ENCODE measurements at places on chromosomes 2 and 18. TPM values are rescaled to one million over a fixed set of nuclear protein-coding genes. Genes with fewer than 3 reads are reported as not detected.

Gene CYP27C1
- total RNA-seq: 3.2 TPM

Gene DSC3
- 3.7 TPM for total RNA-seq

Gene CCDC74A
- total RNA-seq: 14.9 TPM

Gene SULT1C4
- total RNA-seq: 2.1 TPM

Gene TWIST2
- total RNA-seq: 2.6 TPM

Gene RAMP1
- total RNA-seq: 0.65 TPM

Gene SLC30A3
- total RNA-seq: 16.1 TPM

DNA sequence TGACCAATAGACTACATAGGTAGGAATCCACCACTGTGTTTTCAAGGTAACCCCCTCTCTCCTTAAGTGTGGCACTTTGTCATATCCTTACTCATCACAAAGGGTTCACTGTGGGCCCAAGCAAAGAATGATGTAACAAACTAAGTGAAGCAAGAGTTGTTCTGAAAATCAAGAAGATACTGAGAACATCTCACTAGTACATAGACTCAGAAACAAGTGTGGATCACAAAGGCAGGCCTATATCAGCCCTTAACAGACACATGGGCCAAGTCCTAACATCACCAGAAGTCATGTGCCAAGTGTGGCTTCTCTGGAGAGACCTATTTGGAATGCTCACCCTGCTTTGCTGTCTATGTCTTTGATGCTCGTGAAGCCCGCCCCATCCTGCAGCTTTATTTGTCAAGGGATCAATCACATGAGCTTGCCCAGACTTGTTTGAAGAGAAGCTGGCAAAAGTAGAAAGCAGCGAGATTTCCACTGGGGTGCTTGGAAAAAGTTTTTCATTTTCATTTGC is 131.2 kb upstream of the TTC39C start:
- no peaks in the 10 kb centered on the region for H3K27me3 ChIP-seq
- H3K4me1 ChIP-seq: peaks cover 7% of the 10 kb centered on the region
- H3K27ac ChIP-seq: no peak overlapping the region
- DNase-seq: no peak
- no peak overlapping the region for H3K4me3 ChIP-seq
- no peaks in the 10 kb centered on the region for H3K36me3 ChIP-seq

DNA sequence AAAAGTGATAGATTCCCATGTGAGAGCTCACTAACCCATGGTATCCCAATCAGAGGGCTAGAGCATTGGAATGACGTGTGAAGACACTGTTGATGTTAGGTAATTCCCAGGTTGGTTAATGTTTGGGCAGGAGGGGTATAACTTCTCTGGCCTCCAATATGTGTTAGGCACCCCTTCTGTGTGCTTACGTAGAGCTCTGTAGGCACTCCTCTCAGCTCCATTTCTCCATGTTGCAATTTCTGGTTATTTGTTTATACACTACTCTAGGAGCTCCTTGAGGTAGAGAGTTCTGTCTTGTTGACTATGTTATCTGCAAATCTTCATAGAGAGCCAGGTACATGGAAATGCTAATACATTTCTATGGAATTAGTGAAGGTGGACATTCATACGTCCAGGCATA is 153.5 kb downstream of the RPIA start:
- DNase-seq: no peak
- H3K36me3 ChIP-seq: no peaks in the 10 kb centered on the region
- no peaks in the 10 kb centered on the region for H3K4me1 ChIP-seq
- H3K4me3 ChIP-seq: no peak overlapping the region
- H3K27me3 ChIP-seq: no peaks in the 10 kb centered on the region

- 0 out of 2 replicates have a peak overlapping the region, but pooled peaks have one; percentile 3 for H3K4me3 ChIP-seq
- no peaks in the 10 kb centered on the region for H3K27me3 ChIP-seq
- peaks cover 11% of the 10 kb centered on the region for H3K4me1 ChIP-seq
- H3K27ac ChIP-seq: no peak overlapping the region
- DNase-seq: no peak
These were observed 160.6 kb downstream of the GALNT3 start for GRCh38 chr2:165633431-165633830.

GRCh38 chr2:178234648-178235047 is 40.3 kb downstream of the OSBPL6 start:
- H3K27me3 ChIP-seq: no peaks in the 10 kb centered on the region
- H3K27ac ChIP-seq: no peak overlapping the region
- H3K4me1 ChIP-seq: no peaks in the 10 kb centered on the region
- DNase-seq: no peak
- no peaks in the 10 kb centered on the region for H3K36me3 ChIP-seq

GRCh38 chr2:105470979-105471378 is 72.1 kb upstream of the FHL2 start:
- H3K36me3 ChIP-seq: no peaks in the 10 kb centered on the region
- no peak overlapping the region for H3K4me3 ChIP-seq
- no peaks in the 10 kb centered on the region for H3K4me1 ChIP-seq
- no peak for DNase-seq
- H3K27ac ChIP-seq: no peak overlapping the region

GRCh38 chr18:42564761-42565160 is 550.7 kb downstream of the RIT2 start:
- H3K27me3 ChIP-seq: no peaks in the 10 kb centered on the region
- H3K27ac ChIP-seq: no peak overlapping the region
- H3K4me1 ChIP-seq: no peaks in the 10 kb centered on the region
- DNase-seq: no peak

- no peaks in the 10 kb centered on the region for H3K27me3 ChIP-seq
- H3K27ac ChIP-seq: no peak overlapping the region
These were observed 437.0 kb downstream of the HRH4 start for GRCh38 chr18:24897461-24897860.

DNA sequence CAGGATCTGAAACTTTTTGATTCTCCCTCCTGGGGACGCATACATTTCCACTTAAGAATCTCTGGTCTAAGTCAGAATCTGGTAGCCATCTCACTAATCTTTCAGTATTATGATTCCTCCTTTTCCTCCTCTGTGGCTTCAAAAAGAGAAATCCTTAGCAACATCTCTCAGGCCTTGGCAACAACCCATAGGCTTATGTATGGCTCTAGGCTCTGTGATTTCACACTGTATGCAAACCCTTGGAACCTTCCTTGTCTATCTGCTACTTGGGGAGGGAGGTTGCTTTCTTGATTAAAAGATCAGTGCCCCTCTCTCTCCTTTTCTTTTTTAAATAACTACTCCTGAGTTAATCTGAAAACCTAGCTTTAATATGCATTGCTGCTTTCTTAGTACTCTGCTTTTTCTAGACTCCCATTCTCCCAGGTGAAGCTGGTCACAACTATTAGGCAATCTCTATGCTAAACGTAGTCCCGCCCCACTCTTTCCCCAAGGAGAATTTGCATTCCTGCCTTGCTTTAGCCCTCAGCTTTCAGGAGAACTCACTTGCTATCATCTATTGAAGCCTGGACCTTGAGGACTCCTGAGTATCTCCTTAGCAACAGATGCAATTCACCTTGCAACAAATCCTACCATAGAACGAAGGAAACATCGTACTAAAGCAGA is 72.2 kb upstream of the L3MBTL4 start:
- H3K27me3 ChIP-seq: no peaks in the 10 kb centered on the region
- no peaks in the 10 kb centered on the region for H3K36me3 ChIP-seq
- no peak overlapping the region for H3K4me3 ChIP-seq
- H3K27ac ChIP-seq: peak overlapping the region; percentile 28

Data from H1 (cell line).